ENCODE measurements at places on chromosomes 7 and 10. TPM values are rescaled to one million over a fixed set of nuclear protein-coding genes. Genes with fewer than 3 reads are reported as not detected.
A peak's percentile ranks its signal among the peaks of the same experiment; 100 is the strongest.

Gene ARHGEF5
- total RNA-seq = 16.8 TPM

Gene PPRC1
- total RNA-seq = 74.7 TPM

Gene RNF133
- not detected for total RNA-seq

Gene TTYH3
- 18.7 TPM for total RNA-seq

Gene ZFAND4
- total RNA-seq = 11.5 TPM

Gene ADAM12
- 1.7 TPM for total RNA-seq

Gene KCNH2
- total RNA-seq = 0.48 TPM

DNA sequence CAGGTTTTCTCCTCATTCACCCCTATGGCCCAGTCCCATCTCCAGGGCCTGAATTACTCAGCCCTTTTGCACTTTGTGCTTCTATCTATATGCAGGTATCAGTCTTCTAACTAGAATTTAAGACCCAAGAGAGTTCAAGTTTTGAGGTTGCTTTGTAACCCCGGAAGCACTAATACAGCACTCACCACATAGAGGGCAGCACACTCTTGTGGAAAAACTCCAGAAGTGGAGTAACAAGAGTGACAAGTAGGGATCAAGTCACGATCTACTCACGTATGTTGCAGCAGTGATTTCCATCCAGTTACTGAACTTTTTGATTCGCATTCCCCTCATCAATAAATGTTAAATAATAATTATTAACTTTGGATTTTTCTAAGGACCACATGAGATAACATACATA lies 151.0 kb downstream of the CHCHD3 start:
- H3K4me1 ChIP-seq = peaks cover 21% of the 10 kb centered on the region
- no peak overlapping the region for H3K4me3 ChIP-seq
- peaks cover 40% of the 10 kb centered on the region for H3K36me3 ChIP-seq
- no peak for DNase-seq
- H3K27ac ChIP-seq = no peak overlapping the region

DNA sequence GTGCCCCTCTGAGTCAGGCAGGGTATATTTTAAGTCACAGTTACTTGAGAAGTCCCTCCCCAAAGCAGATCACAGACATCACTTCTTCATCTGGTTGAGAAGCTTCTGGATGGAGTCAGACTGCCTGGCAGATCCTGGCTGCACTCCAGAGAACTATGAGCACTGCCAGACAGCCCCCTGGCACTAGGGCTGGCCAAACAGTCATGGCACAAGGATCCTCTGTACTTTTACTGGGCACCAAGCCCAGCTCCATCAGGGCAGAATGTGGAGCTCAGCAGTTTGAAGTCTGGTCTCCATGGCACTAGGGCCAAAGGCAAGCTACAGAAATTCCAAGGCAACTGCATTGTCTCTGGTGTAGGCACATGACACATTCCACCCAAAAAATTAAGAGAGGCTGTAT lies 162.1 kb downstream of the NRG3 start:
- H3K4me3 ChIP-seq = no peak overlapping the region
- H3K27ac ChIP-seq = no peak overlapping the region
- H3K4me1 ChIP-seq = no peaks in the 10 kb centered on the region
- H3K36me3 ChIP-seq = no peaks in the 10 kb centered on the region

DNA sequence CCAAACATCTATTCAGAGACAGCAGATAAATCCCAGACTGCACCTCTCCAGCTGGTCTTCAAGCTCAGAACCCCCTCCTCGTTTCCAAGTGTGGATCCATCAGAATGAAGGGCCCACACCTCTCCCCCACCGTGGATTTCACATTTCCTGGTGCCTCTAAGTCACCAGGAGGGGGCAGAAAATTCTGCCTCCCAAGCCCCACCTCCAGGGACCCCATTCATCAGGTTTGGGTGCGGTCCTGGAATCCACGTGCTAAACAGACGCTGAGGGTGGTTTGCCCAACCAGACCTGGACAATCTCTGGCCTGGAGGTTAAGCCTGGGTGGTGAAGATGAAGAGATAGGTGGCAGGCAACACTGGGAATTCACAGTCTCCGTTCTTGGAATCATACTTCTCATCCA lies 92.4 kb downstream of the WDR11 start:
- H3K36me3 ChIP-seq = no peaks in the 10 kb centered on the region
- no peak overlapping the region for H3K4me3 ChIP-seq
- no peak overlapping the region for H3K27ac ChIP-seq
- DNase-seq = no peak
- H3K4me1 ChIP-seq = peaks cover 5% of the 10 kb centered on the region
- peaks cover 19% of the 10 kb centered on the region for H3K27me3 ChIP-seq

- no peak overlapping the region for H3K27ac ChIP-seq
- no peak for DNase-seq
- peaks cover 16% of the 10 kb centered on the region for H3K4me1 ChIP-seq
- no peak overlapping the region for H3K4me3 ChIP-seq
- no peaks in the 10 kb centered on the region for H3K36me3 ChIP-seq
- H3K27me3 ChIP-seq = no peaks in the 10 kb centered on the region
Measured at GRCh38 chr7:3073763-3074458, 30.2 kb upstream of the CARD11 start.

- no peak overlapping the region for H3K4me3 ChIP-seq
- DNase-seq = no peak
Measured at GRCh38 chr7:113622796-113623195, 296.0 kb downstream of the PPP1R3A start.

- H3K36me3 ChIP-seq = peaks cover 23% of the 10 kb centered on the region
- DNase-seq = peak; percentile 66
- peak within 1 kb of the TSS; percentile 76 for H3K4me3 ChIP-seq
- no peaks in the 10 kb centered on the region for H3K27me3 ChIP-seq
- H3K27ac ChIP-seq = peak within 1 kb of the TSS; percentile 95
Measured at GRCh38 chr7:74657692-74658177, at the start of gene GTF2I. Gene GTF2I, plus strand, starts transcription at chr7:74657718. Its CDS starts 31,411 bp downstream, at chr7:74689129.

GRCh38 chr7:6528401-6529130 lies 22.7 kb downstream of the GRID2IP start:
- H3K4me1 ChIP-seq = peaks cover 8% of the 10 kb centered on the region
- no peaks in the 10 kb centered on the region for H3K36me3 ChIP-seq
- peaks cover 19% of the 10 kb centered on the region for H3K27me3 ChIP-seq
- no peak overlapping the region for H3K27ac ChIP-seq
- no peak for DNase-seq

GRCh38 chr10:63217120-63217605 lies 84.0 kb downstream of the NRBF2 start:
- peaks cover 55% of the 10 kb centered on the region for H3K4me1 ChIP-seq
- H3K36me3 ChIP-seq = peaks cover 30% of the 10 kb centered on the region
- H3K4me3 ChIP-seq = no peak overlapping the region

DNA sequence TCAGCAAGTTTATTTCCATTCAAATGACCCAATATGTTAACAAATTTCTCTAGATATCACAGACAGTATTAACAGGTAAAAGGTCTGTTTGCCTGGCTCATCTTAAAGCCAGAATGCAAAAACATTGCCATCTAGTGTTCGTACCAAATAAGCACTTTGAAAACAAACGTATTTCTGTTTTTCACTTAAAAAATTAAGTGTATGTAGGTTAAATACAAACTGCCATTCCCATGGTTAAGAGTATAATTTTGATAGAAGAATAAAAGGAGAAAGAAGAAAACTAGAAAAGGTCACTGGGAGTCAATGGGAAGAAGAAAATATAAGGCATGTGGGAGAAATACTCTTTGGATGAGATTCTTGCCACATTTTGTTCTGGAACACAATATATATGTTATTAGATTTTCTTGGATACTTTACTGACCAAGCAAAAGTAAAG lies 51.0 kb downstream of the ORC5 start:
- no peaks in the 10 kb centered on the region for H3K27me3 ChIP-seq
- no peak for DNase-seq
- H3K36me3 ChIP-seq = peaks cover 24% of the 10 kb centered on the region
- H3K27ac ChIP-seq = no peak overlapping the region
- no peaks in the 10 kb centered on the region for H3K4me1 ChIP-seq

GRCh38 chr7:107036535-107036934 lies 8.0 kb upstream of the PRKAR2B start:
- no peak overlapping the region for H3K27ac ChIP-seq
- H3K27me3 ChIP-seq = peaks cover 4% of the 10 kb centered on the region
- no peak overlapping the region for H3K4me3 ChIP-seq
- H3K4me1 ChIP-seq = peaks cover 3% of the 10 kb centered on the region
- DNase-seq = no peak

GRCh38 chr10:12726971-12727831 lies 274.3 kb downstream of the CCDC3 start:
- peak; percentile 71 for DNase-seq
- H3K4me3 ChIP-seq = no peak overlapping the region
- H3K36me3 ChIP-seq = no peaks in the 10 kb centered on the region
- H3K27ac ChIP-seq = peak overlapping the region; percentile 49

- H3K27me3 ChIP-seq = no peaks in the 10 kb centered on the region
- H3K4me1 ChIP-seq = no peaks in the 10 kb centered on the region
- H3K36me3 ChIP-seq = no peaks in the 10 kb centered on the region
- no peak overlapping the region for H3K4me3 ChIP-seq
- DNase-seq = peak; percentile 80
Measured at GRCh38 chr7:149799397-149800168, 26.2 kb upstream of the ZNF467 start.

- H3K36me3 ChIP-seq = no peaks in the 10 kb centered on the region
- peak overlapping the region; percentile 77 for H3K4me3 ChIP-seq
- no peaks in the 10 kb centered on the region for H3K27me3 ChIP-seq
Measured at GRCh38 chr10:15254808-15255648, 86.5 kb upstream of the NMT2 start.

GRCh38 chr10:106619346-106619745 lies 545.2 kb downstream of the SORCS1 start:
- no peak overlapping the region for H3K27ac ChIP-seq
- H3K4me3 ChIP-seq = no peak overlapping the region
- no peaks in the 10 kb centered on the region for H3K4me1 ChIP-seq
- no peaks in the 10 kb centered on the region for H3K36me3 ChIP-seq
- peaks cover 3% of the 10 kb centered on the region for H3K27me3 ChIP-seq

- H3K27ac ChIP-seq = no peak overlapping the region
- no peak overlapping the region for H3K4me3 ChIP-seq
- no peak for DNase-seq
- H3K27me3 ChIP-seq = no peaks in the 10 kb centered on the region
- peaks cover 9% of the 10 kb centered on the region for H3K4me1 ChIP-seq
Measured at GRCh38 chr10:132438091-132439024, 41.4 kb downstream of the PWWP2B start.

DNA sequence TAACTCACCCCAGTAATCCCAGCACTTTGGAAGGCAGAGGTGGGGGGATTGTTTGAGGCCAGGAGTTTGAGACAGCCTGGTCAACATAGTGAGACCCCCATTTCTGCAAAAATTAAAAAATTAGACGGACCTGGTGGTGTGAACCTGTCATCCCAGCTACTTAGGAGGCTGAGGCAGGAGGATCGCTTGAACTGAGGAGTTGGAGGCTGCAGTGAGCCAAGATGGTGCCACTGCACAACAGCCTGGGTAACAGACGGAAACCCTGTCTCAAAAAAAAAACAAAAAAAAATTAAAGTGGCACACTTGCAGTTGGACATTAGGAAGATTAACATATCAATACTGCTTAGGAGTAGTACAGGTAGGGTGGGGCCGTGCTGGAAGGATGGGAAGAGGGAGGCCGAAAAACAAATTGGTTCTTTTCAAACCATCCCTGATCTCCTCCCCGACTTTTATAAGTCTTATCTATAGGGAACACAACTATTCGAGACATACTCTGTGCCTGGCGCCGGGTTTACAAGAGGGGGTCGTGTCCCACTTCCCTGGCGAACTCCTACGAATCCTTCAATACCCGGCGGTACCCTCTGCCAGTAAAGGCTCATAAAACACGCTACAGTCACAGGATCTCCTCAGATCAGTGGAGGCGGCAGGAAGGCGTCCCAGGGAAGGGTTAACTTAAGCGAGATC lies 628 bp downstream of the TAF6 start:
- no peaks in the 10 kb centered on the region for H3K27me3 ChIP-seq
- no peak for DNase-seq
- H3K27ac ChIP-seq = peak overlapping the region; percentile 94
- H3K4me1 ChIP-seq = peaks cover 18% of the 10 kb centered on the region
- peak overlapping the region; percentile 86 for H3K4me3 ChIP-seq

GRCh38 chr7:3301449-3301731 lies 338 bp downstream of the SDK1 start:
- no peak overlapping the region for H3K27ac ChIP-seq
- H3K4me1 ChIP-seq = peaks cover 12% of the 10 kb centered on the region
- DNase-seq = no peak
- H3K27me3 ChIP-seq = peaks cover 22% of the 10 kb centered on the region
- H3K4me3 ChIP-seq = no peak overlapping the region
- H3K36me3 ChIP-seq = no peaks in the 10 kb centered on the region

- DNase-seq = no peak
- no peaks in the 10 kb centered on the region for H3K27me3 ChIP-seq
- no peak overlapping the region for H3K27ac ChIP-seq
- H3K36me3 ChIP-seq = peaks cover 44% of the 10 kb centered on the region
- H3K4me1 ChIP-seq = no peaks in the 10 kb centered on the region
Measured at GRCh38 chr7:139424004-139424403, 59.5 kb downstream of the KLRG2 start.

GRCh38 chr10:74436523-74437170 lies 285.6 kb downstream of the ADK start:
- peaks cover 18% of the 10 kb centered on the region for H3K4me1 ChIP-seq
- no peak overlapping the region for H3K4me3 ChIP-seq
- no peaks in the 10 kb centered on the region for H3K27me3 ChIP-seq

GRCh38 chr10:95388539-95388938 lies 97.7 kb upstream of the PDLIM1 start:
- no peak overlapping the region for H3K4me3 ChIP-seq
- no peak overlapping the region for H3K27ac ChIP-seq
- H3K4me1 ChIP-seq = peaks cover 7% of the 10 kb centered on the region
- no peak for DNase-seq

GRCh38 chr10:17682236-17682946 lies 38.4 kb downstream of the STAM start:
- peak overlapping the region; percentile 13 for H3K27ac ChIP-seq
- peaks cover 55% of the 10 kb centered on the region for H3K4me1 ChIP-seq
- peaks cover 22% of the 10 kb centered on the region for H3K36me3 ChIP-seq
- no peak for DNase-seq
- no peaks in the 10 kb centered on the region for H3K27me3 ChIP-seq
- H3K4me3 ChIP-seq = peak overlapping the region; percentile 2

GRCh38 chr10:124469956-124470484 lies 8.4 kb downstream of the LHPP start:
- no peaks in the 10 kb centered on the region for H3K36me3 ChIP-seq
- no peak overlapping the region for H3K4me3 ChIP-seq
- DNase-seq = no peak

DNA sequence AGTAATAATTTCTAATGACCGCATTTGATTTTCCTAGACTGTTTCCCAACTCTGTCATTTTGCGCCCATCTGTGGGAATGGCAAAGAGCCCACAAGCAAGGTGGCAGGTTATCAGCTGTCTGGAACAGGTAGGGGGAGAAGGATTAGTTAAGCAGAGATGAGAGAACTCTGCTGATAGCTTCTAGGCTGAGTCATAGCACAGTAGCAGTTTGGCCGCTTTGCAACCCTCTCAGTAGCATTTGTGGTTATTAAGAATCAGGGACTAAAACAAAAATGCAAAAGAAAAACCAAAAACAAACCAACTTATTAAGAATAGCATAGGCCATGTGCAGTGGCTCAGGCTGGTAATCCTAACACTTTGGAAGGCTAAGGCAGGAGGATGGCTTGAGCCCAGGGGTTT lies 602.7 kb upstream of the SORCS1 start:
- H3K36me3 ChIP-seq = no peaks in the 10 kb centered on the region
- no peak overlapping the region for H3K4me3 ChIP-seq
- no peak for DNase-seq
- H3K27ac ChIP-seq = no peak overlapping the region

GRCh38 chr7:30255064-30255769 lies 29.2 kb upstream of the ZNRF2 start:
- peaks cover 21% of the 10 kb centered on the region for H3K4me1 ChIP-seq
- no peaks in the 10 kb centered on the region for H3K36me3 ChIP-seq
- no peaks in the 10 kb centered on the region for H3K27me3 ChIP-seq
